ENCODE measurements at places on chromosomes 4 and X.

DNA sequence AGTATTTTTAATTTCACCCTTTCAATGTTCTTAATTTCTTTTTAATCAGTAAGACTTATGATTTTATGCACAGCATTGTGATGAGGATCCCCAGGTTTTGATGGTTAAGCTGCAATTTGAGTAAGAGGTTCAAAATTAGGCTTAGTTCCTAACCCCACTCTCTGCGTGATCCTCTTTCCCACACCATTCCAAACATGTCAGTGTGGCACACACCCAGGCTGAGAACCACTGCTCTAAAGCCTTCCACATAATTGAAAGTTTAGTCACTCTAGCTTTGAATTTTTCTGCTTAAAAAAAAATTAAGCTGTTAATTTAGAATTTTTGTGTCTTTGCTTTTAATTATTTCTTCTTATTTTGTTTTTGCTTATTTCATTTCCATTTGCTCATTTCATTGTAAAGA, 68.8 kb upstream of the SLC7A11 start:
- DNase-seq, result no peak

DNA sequence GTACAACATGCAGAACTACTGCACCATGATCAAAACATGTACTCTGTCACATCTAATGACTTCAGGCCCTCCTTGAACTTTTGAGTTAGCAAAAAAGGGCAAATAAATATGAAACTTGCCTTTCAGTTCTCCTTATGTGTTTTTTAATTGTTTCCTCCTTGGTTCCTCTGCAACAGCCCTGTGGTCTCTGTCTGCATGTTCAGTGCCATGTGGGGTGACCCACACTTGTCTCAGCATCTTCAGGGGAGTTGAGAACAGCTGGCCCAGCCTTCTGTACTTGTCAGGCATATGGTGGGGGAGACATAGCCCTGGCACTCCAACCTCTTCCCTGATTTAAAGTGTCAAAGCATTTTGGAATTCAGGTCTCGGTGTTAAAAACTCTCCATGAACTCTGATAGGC, 188.0 kb upstream of the PGRMC2 start:
- DNase-seq, result no peak

DNA sequence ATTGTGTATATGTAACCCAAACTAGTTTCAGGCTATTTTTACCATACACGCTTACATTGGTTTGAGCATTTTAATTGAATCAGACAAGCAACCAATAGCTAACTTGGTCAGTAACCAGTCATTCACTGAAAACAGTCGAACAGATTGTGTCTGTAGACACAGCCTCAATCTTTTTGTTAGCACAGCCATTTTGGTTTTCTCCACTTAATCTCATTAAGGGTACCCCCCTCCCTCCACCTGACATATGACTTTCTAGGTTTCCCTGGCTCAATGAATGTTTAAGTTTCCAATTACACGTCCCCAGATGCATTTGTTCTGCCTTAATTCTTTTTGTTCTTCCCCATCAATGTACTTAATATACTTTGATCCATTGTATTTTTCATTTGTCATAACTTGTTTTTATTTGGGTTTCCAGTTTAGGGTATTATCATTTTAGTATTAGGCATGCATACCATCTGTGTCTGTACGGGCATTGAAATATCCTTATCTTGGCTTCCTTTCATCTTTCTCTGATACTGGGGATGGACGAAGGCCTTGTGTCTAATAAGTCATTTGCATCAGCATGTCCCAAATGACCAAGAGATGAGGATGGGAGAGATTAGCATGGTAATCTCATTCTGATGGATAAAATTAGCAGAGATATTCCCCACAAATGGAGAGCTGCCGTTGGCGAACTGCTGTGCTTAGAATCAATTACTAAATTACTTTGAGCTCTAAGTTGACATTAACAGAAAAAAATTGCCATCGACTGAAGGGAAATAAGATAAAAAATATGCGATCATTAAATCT, 35.9 kb upstream of the PHOX2B start:
- DNase-seq, result peak; percentile 30

GRCh38 chr4:107800706-107801105, 24.0 kb upstream of the SGMS2 start:
- no peak for DNase-seq

DNA sequence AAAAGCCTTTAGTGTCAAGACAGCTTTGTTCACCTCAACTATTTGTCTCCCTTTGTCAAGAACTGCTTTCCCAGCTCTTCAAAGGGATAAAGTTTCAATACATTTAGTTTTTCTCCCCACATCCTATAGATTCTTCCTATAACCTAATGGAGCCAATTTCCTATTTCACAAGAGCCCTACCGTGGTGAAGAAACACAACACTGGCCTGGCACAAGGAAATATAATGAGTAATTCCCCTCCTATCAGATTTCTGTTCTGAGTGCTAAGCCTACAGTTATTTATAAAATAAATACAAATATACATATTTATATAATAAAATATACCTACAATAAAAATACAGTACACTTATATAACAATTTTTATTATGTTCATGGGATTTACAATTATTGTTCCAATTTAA, 89.9 kb downstream of the SHISA3 start:
- no peak for DNase-seq

GRCh38 chrX:71301195-71301924, at the start of gene ITGB1BP2:
Gene ITGB1BP2, plus strand, starts transcription at chrX:71301750. Its CDS starts 57 bp downstream, at chrX:71301807.
- DNase-seq, result peak; percentile 20

DNA sequence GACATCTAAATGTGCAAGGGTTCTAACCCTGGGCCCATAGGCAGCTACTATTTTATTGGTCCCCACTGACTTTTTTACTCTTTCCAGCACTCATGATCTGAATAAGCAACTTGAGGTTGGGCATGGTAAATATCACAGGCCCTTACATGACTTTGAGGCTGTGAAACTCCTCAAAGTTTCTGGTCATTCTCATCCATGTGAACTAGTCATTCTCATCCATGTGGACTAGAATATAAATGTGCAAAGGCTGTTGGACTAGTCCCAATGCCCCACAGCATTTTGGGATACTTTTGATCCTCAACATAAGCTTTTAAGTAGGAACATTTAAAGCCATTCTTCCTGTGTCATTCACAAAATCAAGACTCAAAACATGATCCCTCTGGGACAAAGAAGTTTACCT, 290.7 kb upstream of the PPARGC1A start:
- no peak for DNase-seq

GRCh38 chr4:2510351-2511259, 25.8 kb upstream of the FAM193A start:
- no peak for DNase-seq

DNA sequence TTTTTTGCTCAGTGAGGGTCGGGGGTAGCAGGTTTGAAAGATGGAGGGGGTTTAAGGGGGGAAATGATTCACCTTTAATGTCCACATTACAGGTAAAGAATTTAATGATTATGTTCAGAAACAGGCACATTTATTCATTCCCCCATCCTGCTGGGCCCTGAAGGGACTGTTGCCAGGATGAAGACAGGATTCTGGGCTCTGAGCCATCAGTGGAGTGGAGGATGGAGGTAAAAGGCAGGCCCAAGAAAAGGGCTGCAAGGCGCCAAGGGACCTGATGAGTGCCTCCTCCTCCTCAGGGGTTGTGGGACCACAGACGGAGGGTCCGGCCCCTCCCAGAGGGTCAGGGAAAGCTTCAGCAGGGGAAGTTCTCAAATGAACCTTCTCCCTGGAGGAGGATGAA, 40.4 kb upstream of the PROM1 start:
- DNase-seq, result no peak

GRCh38 chrX:37060999-37061398, 52.8 kb downstream of the FAM47C start:
- DNase-seq, result peak; percentile 70

DNA sequence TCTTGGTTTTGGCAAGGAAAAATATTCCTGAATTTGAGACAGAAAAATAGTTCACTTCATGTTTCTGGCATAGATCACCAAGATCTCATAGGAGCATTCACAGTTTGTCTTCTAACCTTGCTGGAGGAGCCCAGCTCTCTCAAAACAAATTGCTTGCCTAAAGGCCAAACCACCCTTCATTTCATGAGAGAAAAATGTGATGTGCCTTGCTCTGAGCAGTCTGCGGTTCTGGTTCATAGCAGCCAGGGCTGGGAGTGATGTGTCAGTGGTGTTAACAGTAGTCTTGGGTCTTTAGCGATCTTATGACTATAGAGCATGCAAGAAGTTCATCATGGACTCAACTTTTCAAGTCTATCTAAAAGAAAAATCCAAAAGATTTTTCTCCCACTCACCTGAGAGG, 183.3 kb downstream of the DCLK2 start:
- no peak for DNase-seq

- DNase-seq, result no peak
Observed at GRCh38 chr4:109432696-109433095, 919 bp upstream of the SEC24B start.

DNA sequence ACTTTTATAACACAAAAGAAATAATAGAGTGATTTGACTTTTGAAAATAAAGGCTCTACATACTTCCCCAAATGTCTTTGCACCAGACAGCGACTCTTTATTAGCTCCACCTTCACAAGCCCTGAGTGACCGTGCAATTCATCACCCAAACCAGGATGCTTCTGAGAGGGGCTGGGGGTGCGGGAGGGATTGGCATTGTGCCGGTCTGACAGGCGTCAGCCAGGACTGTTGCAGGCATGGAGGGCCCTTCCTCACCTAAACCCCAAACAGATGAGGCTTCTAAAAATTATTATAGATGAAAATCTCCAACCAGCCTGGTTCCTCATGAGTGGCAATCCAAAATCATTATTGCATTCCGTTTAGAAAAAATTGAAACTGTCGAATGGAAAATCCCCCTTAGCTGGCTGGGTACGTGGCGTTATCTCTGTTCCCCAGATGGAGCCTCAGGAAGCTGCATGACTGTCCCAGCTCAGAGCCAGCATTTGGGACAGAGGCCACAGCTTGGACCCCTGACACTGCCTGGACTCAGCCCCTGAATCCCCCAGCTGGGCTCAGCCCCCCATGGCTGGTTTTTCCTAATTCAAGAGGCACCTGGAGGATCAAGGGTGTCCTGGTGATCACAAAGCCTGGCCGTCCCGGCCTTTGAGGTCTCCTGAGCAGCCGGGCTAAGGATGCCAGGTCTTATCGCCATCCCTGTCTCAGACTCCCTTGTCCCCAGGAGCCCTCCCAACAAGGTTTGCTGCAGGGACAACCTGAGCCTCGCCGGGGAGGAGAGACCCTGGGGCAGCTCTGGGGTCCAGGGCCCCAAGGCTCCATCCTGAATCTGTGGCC, 60.4 kb downstream of the SORCS2 start:
- no peak for DNase-seq

- DNase-seq, result peak; percentile 65
Observed at GRCh38 chr4:118968005-118968404, 79.4 kb downstream of the SYNPO2 start.

GRCh38 chrX:129641941-129642340, 12.8 kb downstream of the APLN start:
- DNase-seq, result no peak

DNA sequence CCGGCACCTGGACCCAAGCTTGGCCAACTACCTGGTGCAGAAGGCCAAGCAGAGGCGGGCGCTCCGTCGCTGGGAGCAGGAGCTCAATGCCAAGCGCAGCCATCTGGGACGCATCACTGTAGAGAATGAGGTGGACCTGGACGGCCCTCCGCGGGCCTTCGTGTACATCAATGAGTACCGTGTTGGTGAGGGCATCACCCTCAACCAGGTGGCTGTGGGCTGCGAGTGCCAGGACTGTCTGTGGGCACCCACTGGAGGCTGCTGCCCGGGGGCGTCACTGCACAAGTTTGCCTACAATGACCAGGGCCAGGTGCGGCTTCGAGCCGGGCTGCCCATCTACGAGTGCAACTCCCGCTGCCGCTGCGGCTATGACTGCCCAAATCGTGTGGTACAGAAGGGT, 3.7 kb downstream of the SUV39H1 start:
- no peak for DNase-seq

- no peak for DNase-seq
Observed at GRCh38 chr4:80213117-80213815, 16.0 kb downstream of the PRDM8 start.

DNA sequence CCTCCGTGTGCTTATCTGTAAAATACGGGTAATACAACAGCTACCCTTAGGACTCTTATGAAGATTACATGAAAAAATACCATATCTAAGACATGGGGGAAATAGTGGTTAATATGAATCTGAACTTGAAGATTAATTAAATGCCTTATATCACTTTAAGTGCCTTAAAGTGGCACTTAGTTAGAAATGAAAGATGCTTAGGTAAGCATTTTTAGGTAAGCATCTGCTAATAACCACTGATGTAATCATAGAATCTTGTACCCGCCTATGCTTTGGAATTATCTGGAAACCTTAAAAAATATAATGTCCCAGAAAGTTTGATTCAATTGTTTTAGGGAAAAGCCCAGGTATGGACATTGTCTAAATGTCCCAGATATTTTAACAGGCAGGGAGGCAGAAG, 12.2 kb downstream of the CLNK start:
- DNase-seq, result no peak

GRCh38 chr4:19522966-19523365, 728.7 kb upstream of the SLIT2 start:
- no peak for DNase-seq

- no peak for DNase-seq
Observed at GRCh38 chrX:20212486-20213089, 54.1 kb downstream of the RPS6KA3 start.

All from eye (tissue), 1 donor.